ENCODE measurements at places on chromosomes 3 and 15.

GRCh38 chr3:110654843-110655502 lies 416.6 kb upstream of the NECTIN3 start:
- no peak for DNase-seq

GRCh38 chr3:46542344-46542743 lies 23.8 kb downstream of the LRRC2 start:
- no peak for DNase-seq

- DNase-seq: no peak
These were observed 11.1 kb downstream of the SLC6A6 start for GRCh38 chr3:14413381-14414071.

- DNase-seq: peak; percentile 80
These were observed 16.2 kb upstream of the VILL start for GRCh38 chr3:37974121-37975083.

DNA sequence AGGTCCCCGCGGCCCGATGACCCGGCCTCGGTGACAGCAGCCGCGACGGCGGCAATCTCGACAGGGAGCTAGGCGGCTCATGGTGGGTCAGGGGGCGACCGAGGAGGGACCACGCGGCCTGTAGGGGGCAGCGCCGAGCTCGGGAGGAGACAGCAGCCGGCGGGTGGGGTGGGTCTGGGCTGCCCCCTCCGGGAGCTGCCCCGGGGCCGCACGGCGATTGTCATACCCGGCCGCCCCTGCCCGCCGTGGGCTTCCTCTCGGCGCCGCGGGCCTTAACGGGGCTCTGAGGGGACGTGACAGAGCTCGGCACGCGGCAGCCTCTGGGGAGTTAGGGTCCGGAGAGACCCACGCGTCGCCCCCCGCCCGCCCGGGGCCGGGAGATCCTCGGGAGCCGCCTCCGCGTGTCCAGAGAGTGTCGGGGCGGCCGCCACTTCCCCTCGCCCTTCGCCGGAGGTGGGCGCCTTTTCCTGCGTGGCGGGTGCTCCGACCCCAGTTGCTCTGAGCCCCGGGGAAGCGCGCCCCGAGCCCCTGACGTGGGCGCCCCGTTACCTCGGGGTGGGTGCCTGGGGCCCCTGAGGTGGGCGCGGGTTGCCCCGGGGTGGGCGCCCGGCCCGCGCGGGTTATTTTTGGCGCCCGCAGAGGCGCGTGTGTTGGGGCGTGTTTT lies 539 bp upstream of the PLCL2 start:
- DNase-seq: peak; percentile 75

DNA sequence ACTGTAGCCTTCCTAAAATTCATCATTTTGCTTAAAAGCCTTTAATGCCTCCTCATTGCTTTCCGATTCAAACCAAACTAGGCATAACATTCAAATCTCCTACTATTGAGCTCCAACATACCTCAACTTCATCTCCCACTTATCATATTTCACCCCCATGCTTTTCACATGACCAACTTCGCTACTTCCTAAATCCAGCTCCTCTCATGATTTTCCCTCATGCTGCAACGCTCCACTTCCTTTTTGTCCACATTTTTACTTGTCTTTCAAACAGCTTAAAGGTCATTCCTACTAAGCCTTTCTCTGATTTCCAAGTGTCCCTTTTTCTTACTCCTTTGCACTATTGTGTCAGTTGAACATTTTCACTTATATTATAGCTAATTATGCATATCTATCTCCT lies 20.3 kb upstream of the ANXA2 start:
- no peak for DNase-seq

- no peak for DNase-seq
These were observed 154.6 kb downstream of the LRTM1 start for GRCh38 chr3:54773271-54773670.

GRCh38 chr3:150385296-150386242 lies 22.5 kb upstream of the TSC22D2 start:
- DNase-seq: peak; percentile 43

- no peak for DNase-seq
These were observed 364.9 kb upstream of the RBMS3 start for GRCh38 chr3:28915741-28916500.

DNA sequence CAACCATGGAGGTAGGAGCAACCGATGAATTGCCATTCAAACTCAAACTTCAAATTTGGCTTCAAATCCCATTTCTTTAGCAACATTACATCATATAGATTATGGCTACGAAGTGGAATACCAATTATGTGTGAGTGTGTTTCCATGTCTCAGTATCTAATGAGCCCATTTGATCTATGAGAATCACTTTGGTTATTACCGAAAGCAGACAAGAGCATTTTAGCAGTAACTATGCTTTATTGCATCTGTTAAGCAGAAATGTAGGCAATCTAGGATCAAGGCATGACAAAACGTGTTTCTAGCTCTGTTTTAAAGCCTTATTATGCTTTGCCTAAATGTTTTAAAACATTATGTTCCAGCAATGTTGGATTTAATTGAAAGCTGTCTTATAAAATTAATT lies 581.9 kb upstream of the TGFBR2 start:
- DNase-seq: no peak

DNA sequence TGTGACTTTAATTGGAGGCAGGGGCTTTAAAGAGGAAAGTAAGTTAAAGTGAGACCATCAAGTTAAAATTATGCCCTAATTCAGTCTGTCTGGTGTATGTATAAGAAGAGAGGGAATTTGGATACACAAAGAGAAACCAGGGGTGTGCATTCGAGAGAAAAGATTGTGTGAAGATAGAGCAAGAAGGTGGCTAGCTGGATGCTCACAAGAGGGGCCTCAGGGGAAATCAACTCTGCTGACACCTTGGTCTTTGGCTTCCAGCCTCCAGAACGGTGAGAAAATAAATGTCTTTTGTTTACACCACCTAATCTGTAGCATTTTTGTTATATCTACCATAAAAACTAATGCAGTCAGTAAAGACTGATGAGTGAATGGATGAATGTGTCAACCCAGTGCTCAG lies 907.3 kb upstream of the CFAP20DC start:
- no peak for DNase-seq

DNA sequence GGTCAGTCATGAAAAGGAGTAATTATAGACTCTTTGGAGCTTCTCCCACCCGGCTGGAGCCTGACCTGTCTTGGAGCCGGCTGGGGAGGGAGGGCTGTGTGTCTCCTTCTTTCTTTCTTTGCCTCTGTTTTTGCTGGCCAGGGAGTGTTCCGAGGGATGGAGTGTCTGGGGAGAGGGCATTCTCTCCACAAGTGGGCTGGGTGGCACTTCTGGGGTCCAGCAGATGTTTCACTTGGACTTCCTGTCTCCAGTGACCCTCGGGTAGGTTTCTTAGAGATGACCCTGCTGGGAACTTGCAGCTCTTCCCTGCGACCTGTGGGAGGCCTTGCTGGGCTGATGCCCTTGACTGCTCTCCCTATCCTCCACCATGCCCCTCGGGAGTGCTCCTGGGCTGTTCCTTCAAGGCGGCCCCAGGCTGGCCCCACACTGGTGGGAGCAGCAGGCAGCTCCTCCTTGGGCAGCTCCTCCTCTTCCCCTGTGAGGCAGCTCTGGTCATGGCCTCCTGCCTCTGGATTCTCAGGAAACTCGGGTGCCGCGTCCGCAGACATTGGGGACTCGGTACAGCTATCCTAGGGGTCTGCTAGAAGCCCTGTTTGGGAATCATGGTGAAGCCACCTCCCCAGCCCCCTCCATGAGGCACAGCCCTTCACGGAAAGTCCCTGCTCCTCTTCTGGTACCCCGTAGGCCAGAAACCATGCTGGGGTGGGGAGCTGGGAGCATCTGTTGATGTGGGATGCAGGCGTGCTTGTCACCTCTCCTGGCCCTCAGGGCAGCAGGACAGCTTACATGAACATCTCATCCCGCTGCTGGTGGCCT lies 44.9 kb downstream of the APBA2 start:
- DNase-seq: no peak

DNA sequence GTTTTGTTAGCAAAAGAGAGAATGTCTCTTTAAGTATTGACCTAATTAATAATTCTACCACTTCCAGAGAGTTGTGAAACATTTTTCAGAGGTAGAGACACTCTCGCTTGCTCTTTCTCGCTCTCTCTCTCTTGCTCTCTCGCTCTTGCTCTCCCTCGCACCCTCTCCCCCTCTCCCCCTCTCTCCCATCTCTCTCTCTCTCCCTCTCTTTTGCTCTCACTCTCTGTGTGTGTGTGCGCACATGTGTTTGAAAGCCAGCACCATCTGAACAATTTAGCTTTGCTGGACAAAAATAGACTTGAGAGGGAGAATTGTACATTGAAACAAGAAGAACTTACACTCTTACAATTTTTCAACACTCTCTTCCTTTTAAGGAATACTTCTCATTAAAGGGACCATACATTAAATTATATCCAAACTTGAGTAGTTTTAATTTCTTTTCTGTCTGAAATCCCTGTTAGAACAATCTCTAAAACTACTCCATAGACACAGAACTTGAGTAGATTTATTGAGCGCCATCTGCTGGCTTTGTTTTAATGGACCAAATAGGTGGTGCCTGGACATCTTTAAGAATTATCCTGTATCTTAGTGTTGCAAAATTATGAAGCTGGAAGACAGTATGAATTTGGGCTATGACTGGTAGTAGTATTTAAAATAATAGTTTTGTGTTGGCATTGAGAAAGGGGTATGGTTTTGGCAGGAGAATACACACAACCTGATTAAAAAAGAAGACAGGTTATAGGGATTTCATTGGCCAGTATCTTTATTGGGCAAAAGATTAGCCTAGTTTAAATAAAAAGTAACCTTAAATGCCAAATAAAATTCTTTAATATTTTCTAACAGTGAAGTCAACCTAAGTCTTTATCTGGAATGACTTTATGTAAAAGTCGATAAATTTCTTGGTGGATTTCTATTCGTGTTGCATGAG lies 124.6 kb downstream of the AKAP13 start:
- DNase-seq: peak; percentile 66

DNA sequence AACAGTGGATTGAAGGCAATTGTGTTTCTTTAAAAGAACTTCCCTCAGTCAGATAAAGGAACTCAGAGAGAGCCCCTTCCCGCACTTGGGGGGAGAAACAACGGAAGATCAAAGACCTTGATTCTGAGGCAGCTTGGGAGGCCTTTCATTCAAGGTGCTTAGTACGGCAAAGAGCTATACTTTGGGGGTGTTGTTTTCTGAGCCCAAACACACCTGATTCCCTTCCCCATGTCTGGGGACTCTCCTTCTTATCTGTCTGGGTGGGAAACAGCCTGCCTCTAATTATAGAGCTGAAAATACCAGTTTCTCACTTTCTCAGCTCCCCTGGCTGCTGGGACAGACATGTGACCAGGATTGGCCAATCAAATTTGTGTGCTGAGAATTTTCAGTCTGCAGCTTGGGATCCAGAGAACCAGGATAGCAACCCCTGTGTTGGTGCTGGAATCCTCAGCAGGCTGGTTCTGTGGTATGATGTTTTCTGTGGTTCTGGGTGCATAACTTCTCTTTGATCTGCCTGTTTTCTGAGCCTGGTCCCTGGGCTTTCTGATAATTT lies 19.4 kb upstream of the IQCF6 start:
- no peak for DNase-seq

GRCh38 chr15:88376574-88377174 lies 90.5 kb downstream of the MRPL46 start:
- DNase-seq: no peak

- DNase-seq: peak; percentile 76
These were observed 24.7 kb downstream of the LOXL1 start for GRCh38 chr15:73950831-73951561.

DNA sequence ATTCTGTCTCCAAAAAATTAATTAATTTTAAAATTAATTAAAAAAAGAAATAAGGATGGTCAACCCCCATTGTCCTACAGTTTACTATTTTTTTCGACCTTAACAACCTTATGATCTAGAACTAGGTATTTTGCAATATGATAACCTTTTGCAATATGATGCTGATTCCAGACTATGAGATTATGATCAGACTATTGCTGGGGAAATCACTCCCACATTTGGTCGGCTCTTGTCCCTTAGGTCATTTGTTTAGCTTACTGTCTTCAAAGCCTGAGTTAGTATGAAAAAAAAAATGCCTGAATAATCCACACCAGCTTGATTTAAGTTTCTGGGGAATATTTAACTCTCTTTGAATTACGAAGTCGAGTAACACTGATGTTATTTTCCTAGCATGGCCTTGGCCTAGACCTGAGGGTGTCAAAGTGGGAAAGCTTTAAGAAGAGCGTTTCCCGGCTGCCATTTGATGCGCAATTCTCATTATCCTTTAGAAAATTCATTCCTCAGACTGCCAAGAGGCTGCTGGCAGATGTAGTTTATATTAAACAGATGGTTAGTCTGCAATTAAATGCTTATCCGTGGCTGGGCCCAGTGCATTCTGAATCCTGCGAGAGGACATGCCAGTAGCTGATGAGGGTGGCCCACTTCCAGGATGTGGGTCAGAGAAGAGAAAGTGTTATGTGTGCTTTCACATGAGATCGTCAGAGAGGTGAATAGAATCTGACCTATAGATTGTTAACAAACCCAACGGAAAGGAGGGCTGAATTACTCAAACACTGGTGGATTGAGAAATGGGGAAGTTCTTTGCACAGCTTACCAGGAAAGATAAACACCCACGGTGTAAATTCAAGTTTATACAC lies 496.0 kb upstream of the THBS1 start:
- no peak for DNase-seq

DNA sequence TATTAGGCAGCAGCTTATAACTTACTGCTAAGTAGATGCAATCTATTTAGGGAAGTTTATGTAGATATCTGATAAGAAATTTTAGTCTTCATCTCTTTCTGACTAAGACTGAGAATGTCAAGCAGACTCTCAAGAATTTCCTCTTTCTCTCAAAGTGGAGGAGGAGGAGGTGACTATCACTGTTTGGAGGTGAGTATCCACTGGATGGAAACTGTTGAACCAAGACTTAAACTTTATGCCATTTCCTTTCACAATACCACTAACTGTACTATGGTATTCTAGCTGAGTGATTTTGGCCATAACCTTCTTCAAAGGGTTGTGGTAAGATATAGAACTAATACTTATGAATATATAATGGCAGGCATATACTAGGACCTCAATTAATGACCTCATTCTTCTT lies 64.6 kb downstream of the TPRG1 start:
- no peak for DNase-seq

DNA sequence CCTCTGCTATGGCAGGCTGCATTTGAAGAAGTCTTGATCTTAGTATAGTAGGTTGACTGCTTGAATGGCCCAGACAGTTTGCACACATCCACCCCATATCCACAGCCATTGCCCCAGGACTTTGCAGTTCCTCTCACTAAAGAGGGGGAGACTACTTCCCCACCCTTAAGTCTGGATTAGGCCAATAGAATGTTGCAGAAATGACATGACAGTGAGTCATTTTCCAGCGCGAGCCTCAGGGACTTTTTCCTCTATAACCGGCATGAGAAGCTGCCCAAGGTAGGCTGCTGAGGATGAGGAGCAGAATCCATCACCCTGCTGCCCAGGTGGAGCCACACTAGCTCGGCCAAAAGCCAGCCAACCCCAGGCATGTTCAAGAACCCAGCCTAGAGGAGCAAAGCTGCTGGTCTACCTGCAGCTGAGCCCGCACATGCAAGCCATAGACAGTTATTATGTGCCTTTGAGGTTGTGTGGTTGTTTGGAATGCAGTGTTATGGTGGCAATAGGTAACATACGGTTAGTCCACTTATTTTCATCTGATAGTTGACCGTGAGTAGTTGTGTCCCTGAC lies 113.9 kb downstream of the TLE3 start:
- DNase-seq: no peak
